Naive thymus-derived CD4-positive, alpha-beta T cell (primary cell): ENCODE measurements at places on chromosomes 7 and 10. TPM values are rescaled to one million over a fixed set of nuclear protein-coding genes. Genes with fewer than 3 reads are reported as not detected.
A peak's percentile ranks its signal among the peaks of the same experiment; 100 is the strongest.

- DNase-seq = no peak
Observed at GRCh38 chr10:77896058-77896457, 30.5 kb downstream of the DLG5 start.

DNA sequence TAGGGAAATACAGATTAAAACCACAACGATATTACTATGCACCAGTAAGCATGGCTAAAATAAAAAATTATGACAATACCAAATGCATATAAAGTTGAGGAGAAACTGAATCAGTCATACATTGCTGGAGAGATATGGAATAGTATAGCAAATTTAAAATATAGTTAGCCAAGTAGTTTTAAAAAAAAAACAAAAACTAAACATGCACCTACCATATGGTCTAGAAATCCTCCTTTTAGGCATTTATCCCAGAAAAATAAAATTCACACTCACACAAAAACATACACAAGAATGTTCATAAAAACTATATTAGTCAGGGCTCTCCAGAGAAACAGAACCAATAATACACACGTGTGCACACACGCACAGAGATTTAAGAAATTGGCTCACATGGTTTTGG, 175.8 kb downstream of the IPMK start:
- DNase-seq = no peak

DNA sequence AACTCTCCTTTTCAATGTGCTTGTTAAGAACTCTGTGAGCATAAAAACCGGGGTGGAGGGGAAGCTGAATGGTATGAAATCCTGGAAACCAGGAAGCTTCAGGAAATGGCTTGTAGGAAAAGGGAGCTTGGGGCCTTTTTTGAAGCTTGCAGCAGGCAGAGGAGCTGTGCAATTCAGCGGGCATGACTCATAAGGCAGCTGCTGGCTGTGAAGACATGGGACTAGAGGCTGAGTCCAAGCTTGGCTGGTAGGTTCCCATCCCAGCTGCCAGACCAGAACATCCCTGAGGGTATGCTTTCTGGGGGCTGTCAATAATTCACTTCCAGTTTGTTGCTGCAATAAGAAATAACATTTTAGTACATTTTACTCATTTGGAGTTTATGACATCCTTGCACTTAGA, 36.8 kb upstream of the CDC14C start:
- no peak for DNase-seq

GRCh38 chr10:100836891-100837290, 75.9 kb upstream of the SLF2 start:
- DNase-seq = no peak

DNA sequence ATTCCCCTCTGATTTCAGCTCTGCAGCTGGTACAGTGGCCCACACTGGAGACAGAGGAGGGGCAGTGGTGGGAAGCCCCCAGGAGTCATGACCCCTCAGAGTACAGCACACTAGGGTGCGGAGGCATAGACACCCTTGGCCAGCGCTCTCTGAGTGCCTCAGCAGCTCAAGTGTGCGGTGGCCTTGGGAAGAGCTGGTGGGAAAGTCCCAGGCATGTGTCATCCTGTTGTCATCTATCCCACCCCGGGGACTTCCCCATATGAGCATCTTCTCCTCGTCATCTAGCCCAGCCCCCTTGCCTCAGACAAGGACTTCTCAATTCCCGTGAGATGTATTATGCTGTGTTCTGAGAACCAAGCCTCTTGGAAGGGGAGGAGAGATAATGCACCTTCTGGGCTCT, 15.6 kb upstream of the PPIF start:
- DNase-seq = peak; percentile 45

GRCh38 chr7:11217848-11218565, 244.3 kb downstream of the PHF14 start:
- DNase-seq = no peak

FAM24A gene
- not detected for total RNA-seq

CHPF2 gene
- total RNA-seq = 42.8 and 44.1 TPM in 2 replicates
